ENCODE measurements at places on chromosomes 6 and 20. TPM values are rescaled to one million over a fixed set of nuclear protein-coding genes. Genes with fewer than 3 reads are reported as not detected.

DNA sequence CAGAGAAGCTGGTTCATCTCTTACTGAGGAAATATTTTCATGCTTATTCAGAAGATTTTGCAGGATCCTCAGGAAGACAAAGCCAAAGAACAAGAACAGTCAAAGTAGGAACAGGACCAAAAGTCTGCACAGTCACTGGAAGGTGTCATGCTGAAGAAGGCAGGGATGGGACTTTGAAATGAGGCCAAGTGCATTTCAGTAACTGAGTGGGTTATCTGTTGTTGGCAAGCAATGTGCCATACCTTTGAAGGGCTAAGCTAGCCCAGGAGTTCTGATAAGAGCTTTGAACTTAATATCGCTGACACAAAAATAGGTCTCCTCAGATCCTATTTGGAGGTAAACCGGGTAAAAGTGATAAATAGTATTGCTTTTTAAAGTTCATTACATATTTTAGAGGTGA, 31.5 kb downstream of the SLC16A10 start:
- DNase-seq = no peak

DNA sequence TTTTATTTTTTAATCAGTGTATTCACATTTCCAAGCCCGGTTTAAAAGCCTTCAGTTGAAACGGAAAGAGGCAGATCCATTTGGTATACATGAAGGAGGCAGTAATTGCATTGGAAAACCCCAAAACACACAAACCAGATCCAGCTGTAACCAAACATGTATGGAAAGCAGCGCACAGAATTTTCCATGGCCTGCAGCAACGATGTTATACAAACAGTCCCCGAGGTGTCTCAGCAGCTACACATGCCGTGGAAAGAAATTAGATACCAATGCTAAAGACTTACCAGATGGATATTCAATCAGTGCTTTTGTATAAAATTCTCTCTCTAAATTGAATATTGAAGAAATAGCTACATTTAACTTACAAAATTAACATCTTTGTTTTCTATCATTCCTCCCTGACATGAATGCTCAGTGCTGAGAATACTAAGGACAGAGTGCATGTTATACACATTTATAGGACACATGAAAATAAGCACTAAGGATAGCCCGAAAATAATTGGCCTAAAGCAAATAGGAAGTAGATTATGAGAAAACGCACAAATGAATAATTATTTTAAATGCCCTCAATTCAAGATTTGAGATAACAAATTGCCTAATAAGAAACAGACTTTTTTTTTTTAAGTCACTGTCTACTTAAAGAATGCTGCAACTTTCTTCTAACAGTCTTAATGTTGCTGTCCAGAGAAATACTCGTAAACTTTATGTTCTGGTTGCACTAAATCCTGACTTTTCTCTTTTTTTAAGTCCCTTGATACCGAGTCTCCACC, 713.1 kb downstream of the HDGFL1 start:
- no peak for DNase-seq

- no peak for DNase-seq
Measured at GRCh38 chr6:15585760-15586214, 77.0 kb downstream of the DTNBP1 start.

GRCh38 chr6:168695701-168696100, 254.7 kb downstream of the SMOC2 start:
- DNase-seq = no peak

- DNase-seq = no peak
Measured at GRCh38 chr6:144397141-144397540, 112.0 kb downstream of the UTRN start.

DNA sequence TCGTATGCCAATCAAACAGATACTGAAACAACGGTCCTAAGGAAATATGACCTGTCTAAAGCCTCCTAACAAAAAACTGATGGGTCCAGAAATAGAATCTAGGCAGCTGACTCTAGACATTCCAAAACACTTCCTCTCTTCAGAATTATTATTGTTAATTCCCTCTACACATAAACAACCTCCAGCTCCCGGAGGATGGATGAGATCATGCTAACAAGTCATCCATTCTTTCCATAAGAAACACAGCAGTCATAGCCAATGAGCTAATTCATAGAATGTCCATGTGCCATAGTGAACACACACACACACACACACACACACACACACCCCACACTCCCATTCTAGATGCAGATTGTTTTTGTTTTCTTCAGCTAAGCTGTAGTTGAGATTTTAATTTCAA, 44.3 kb downstream of the HDGFL1 start:
- peak; percentile 93 for DNase-seq

GRCh38 chr6:140773276-140773675, 1359.4 kb upstream of the GJE1 start:
- DNase-seq = peak; percentile 10

DNA sequence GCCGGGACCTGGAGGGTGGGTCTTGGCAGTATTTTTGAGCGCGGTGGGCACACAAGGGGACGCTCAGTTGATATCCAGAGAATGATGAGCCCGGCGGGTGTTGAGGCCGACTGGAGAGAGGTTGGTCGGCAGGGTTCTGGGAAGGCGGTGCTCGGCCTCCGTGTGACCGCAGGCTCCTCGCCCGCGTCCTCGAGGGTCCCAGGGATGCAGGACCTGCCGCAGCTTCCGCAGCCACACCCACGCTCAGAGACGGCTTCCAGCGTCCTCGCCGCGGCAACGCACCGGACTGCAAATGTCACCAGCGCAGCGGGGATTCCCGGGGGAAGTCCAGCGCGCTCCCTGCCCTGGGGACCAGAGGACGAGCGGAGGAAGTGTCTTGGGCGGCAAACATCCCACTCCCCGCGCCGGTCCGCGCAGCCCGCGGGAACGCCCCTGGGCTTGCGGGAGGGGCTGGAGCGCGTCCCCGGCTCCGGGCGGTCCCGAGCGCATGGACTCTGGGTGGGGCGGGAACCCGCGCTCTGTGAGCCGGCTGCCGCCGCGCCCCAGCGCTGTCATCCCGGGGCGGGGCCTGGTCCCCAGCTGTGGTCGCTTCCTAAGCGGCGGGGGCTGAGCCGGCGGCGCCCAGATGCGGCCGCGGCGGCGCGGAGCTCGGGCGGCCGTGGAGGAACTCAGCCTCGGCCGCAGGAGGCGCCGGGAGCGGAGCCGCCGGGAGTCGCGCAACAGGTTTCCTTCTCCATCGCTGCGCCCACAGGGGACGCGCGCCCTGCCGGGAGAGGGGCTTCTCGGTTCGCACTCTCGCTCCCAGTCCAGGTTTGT, at the start of gene STX11:
Gene STX11 (plus strand): TSS at position 624 of the 816 bp plus-strand sequence. CDS start 36,111 bp downstream, outside the sequence.
- DNase-seq = peak; percentile 22

GRCh38 chr6:154380741-154381140, 24.1 kb upstream of the IPCEF1 start:
- DNase-seq = no peak

DNA sequence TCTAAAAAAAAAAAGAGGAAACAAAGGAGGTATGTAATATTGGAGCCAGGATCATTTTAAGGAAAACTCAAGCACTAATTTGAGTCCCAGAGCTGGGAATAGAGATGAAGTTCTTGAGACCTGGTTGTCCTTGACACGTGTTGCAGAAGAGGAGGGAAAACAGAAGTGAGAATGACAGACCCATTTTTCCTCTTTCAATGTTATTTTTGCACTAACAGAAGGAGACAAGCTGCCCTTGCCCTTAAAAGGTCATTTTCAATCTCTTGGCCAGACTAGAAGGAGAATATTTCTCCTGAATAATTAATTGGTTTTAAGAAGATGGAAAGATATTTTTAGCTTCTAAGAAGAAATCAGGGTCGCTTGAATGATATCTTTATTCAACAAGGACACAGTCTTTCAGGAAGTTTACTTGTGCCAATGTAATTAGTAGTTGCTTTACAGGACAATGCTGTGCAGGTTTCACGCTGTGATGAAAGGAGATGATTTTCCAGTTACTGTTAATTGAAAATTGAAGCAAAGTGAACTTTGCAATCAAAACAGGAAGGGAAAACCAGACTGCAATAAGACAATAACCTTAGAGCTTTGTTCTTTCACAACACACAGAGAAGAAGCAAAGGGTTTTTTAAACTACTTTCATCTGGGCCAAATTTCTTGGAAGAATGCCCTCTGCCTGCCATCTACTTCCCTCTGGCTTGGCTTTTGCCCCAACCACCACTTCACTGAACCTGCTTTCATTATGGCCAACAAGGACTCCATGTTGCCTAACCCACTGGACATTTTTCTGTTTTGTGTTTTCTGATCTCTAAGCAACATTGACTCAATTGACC, 107.8 kb upstream of the SHLD1 start:
- peak; percentile 14 for DNase-seq

DNA sequence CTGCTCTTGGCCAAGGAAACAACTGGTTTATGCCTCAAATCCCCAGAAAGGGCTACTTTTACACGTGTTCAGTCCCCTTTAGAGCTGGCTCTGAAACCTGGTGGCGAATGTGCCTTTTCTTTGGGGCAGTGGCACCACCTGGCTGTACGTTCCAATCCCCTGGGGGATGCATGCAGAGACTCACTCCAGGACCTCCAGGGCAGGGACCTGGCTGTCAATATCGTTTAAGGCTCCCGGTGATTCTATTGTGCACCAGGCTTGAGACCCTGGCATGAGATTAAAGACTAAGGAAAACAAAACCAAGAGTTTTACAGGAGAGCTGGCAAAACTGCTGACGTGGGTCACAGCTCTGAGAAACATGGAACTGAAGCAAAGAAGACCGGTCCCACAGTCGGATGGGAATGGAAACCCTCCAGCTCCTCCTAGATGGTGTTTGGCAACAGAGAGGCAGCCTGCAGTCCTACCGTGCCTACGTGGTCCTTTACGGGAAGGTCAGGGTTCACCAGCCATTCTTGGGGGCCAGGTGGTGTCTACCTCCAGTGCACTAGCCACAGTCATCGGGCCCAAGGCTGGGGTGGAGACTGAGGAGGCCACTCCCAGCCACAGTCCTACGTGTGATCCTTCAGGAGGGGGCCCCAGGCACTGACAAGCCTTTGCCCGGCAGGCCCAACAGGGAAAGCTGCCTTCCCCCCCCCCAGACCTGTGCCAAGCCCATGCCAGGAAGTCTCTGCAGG, 203.3 kb upstream of the CST7 start:
- DNase-seq = no peak

COL21A1 gene
- 0.53 TPM for total RNA-seq

TGM3 gene
- not detected for total RNA-seq

SMIM8 gene
- total RNA-seq = 6.9 TPM

REM1 gene
- not detected for total RNA-seq

ACSS1 gene
- 0.24 TPM for total RNA-seq

TMEM74B gene
- total RNA-seq = 2.1 TPM

ULBP1 gene
- 8.8 TPM for total RNA-seq

All from astrocyte (in vitro differentiated cells and primary cell).